ENCODE measurements at places on chromosomes 1 and 21.

DNA sequence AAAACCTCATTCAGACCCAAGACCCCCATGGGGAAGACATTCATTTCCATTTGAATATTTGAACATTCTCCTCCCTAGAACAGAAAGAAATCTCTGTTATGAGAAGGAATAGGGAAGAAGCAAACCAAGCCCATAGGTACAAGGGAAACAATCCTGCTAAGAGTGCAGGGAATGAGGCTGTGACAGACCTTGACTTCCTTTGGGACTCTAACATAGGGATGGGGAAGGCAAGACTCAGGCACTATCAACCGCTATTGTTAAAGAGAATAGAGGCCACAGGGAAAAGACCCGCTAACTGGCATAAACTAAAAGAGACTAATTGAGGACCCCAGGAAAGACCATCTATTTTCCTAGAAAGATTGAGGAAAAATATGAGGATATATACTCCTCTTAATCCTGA, 117.8 kb upstream of the BRINP3 start:
- DNase-seq, result no peak

GRCh38 chr1:41784531-41785274, 134.0 kb downstream of the HIVEP3 start:
- DNase-seq, result peak; percentile 51

- DNase-seq, result no peak
Measured at GRCh38 chr1:63861052-63861691, 87.4 kb downstream of the ROR1 start.

- DNase-seq, result no peak
Measured at GRCh38 chr1:201259476-201260235, 23.6 kb upstream of the PKP1 start.

GRCh38 chr1:84583648-84584047, 9.4 kb upstream of the CTBS start:
- no peak for DNase-seq

DNA sequence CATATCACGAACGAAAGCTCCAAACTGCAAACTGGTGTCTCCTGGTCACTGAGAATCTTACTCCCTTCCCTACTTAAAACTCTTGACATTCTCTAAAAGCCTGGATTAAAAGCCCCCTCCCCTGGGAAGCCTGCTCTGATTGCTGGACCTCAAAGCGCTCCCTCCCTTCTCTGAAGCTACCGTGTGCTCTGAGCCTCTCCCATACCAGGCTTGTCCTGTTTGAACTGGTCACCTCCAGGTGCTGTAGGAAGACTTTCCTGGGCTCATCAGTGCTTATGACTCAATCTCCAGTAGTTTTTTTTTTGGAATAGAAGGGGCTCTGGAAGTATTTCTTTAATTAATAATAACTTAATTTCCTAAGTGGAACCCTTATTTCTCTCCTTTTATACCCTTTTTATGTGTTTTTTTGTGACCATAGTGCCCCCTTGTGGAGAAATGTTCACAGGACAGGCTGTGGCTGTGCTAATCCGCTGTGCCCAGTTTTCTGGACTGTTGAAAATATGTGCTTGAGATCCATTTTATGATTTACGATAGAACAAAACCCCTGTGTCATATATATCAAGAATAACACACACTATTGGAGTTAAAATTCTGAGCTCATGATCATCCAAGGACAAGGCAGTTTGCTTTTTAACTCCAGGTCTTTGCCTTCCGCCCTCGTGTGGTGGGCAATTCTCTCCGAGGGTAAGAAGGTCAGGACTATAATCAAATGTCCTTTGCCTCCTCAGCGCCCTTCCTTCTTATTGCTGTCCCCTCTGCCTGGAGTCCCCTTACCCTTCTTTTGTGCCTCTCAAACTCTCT, 16.9 kb downstream of the MTARC1 start:
- peak; percentile 68 for DNase-seq

GRCh38 chr1:9443913-9444445, 95.3 kb upstream of the SLC25A33 start:
- no peak for DNase-seq

DNA sequence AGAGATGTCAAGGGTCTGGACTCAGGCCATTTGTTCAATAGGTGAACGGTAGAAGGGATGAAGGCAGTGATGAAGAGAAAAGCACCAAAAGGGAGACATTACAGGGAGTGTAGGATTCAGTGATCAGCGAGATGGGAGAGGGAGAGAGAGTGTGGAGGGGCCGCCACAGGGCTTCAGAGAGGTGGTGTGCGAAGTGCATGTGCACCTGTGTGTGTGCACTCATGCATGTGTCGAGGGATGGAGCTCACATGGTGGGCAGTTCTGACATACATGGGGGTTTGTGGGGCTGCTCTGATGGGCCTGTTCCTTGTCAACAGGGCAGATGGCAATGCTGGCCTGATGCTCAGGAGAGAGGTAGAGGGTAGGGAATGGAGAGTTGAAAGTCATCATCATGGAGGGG, 11.4 kb upstream of the KCNA2 start:
- DNase-seq, result no peak

DNA sequence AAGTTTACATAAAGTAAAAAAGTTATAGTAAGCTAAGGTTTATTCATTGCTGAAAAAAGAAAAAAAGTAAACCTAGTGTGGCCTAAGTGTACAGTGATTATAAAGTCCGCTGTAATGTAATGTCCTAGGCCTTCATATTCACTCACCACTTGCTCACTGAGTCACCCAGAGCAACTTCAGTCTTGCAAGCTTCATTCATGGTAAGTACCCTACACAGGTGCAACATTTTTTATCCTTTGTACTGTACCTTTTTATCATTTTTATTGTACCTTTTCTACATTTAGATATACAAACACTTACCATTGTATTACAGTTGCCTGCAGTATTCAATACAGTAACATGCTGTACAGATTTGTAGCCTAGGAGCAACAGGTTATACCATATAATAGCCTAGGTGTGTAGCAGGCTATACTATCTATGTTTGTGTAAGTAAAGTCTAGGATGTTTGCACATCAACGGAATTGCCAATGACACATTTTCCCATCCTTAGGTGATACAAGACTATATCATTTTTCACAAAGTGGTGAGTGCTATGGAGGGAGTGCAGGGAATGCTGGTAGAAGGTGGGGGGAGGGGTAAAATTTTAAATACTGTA, 58.0 kb upstream of the DMRTA2 start:
- no peak for DNase-seq

- DNase-seq, result no peak
Measured at GRCh38 chr1:97500760-97501159, 420.1 kb downstream of the DPYD start.

DNA sequence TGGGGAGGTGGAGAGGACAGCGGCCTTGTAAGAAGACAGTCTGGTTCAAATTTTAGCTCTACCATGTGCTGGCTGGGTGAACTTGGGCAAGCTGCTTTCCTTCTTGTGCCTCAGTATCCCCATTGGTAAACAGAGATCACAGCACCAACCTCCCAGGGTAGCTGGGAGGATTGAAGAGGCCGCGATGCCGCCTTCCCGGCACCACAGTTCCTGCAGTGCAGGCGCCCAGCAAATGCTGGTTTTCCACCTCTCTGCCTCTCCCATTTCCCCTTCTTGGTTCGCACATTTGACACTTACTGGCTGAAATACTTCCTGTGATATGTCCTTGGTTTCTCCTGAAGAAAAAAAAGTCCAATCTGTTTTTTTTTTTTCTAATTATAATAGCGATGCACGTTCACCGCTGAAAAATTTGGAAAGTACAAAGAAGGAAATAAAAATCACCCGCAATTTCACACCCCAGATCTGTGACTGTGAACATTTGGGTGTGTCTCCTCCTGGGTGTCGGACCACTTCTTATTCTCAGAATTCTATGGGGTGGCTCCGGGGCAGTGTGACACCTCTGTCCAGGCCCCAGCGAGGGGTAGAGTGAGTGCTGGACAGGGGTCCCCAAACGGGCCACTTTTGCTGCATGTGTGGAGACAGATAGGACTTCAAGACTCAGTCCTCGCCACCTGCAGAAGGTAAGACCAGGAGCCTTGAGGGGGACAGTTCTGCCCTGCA, 73.1 kb downstream of the RUNX3 start:
- no peak for DNase-seq

GRCh38 chr1:207603777-207604176, 41.2 kb upstream of the CR1L start:
- no peak for DNase-seq

DNA sequence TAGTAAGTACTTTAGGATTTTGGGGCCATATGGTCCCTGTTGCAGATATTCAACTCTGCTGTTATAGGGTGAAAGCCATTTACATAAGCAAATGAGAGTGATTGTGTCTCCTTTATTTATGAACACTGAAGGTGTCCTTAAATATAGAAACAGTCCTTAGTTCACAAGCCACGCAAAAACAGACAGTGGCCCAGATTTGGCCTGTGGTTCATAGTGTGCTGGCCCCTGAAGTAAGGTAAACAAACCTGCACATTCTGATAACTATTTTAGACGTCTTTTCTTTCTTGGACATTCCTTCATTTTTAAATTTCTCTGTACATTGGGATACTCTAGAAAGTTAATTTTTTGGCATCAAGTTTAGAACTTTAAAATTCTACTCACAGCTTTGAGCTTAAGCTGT, 23.5 kb downstream of the RAP1A start:
- no peak for DNase-seq

- no peak for DNase-seq
Measured at GRCh38 chr1:147812799-147813198, 52.4 kb upstream of the GJA5 start.

GRCh38 chr1:167371030-167371429, 147.3 kb downstream of the CD247 start:
- DNase-seq, result no peak

- no peak for DNase-seq
Measured at GRCh38 chr1:218397752-218398339, 52.7 kb downstream of the TGFB2 start.

DNA sequence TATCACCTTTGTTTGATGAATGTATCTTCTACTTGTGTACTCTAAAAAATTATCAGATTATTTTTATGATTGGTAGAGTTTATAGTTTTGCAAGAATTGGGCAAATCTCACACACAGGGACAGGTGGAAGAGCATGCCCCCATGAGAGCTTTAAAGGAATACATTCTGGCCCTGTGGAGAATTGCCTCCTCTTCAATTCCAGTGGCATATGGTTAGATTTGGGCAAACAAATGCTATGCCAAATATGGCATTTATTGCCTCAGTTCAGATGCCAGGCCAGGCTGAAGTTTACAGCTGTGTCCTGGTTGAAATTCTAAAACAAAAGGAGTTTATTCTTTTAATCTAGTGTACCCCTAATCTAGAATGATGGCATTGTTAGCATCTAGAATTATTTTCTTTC, 162.4 kb upstream of the CACYBP start:
- DNase-seq, result no peak

DNA sequence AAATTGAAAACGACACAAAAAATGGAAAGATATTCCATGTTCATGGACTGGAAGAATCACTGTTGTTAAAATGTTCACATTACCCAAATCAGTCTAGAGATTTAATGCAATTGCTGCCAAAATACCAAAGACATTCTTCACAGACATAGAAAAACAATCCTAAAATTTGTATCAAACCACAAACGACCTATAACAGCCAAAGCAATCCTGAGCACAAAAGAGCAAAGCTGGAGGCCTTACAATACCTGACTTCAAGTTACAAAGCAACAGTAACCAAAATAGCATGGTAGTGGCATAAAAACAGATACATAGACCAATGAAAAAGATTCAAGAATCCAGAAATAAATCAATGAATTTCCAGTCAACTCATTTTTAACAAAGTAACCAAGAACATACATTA, 1077.3 kb downstream of the KCNT2 start:
- no peak for DNase-seq

GRCh38 chr1:224211206-224211962, 28.3 kb downstream of the DEGS1 start:
- DNase-seq, result peak; percentile 67

DNA sequence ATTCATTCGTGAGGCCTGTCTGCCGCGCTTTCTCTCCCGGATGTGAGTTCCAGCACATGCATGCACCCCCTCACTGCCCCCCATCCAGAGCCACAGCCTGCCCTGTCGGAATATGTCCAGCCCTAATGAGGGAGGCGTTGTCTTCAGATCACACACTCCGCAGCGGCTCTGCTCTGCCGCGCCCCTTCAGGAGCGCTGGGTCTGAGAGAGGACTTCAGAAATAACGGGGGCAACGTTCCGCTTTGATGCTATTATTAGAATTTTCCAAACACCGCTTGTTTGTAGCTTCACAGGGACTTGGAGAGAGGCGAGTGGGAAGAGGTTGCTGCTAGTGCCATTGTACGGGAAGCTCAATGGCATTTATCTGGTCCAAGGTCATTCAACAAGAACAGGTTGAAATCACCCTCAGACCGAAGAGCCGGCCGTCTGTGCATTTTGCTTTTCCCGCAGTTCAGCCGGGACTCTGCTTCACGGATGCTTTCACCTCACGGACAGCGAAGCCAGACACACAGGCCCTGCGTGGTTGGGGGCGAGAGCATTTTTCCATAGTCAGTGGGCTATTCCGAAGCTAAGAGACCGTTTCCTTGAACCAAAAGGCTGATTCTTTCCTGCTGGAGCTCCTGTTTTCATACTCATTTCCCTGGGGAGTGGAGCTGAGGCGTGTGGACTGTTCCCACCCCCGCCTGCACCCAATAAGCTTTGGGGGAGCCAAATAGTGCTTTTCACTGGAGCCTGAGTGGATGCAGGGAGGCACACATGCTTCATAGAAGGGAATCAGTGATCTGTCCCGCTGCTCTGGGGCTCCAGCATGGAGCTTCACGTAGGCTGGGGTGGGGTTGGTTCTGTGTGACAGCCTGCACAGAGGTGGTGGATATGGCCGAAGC, 69.7 kb downstream of the GALNT2 start:
- DNase-seq, result no peak

- DNase-seq, result peak; percentile 97
Measured at GRCh38 chr1:40862008-40862863, at the start of gene CITED4. CITED4 (minus strand) TSS chr1:40862363; CDS start chr1:40862127, 236 bp downstream.

DNA sequence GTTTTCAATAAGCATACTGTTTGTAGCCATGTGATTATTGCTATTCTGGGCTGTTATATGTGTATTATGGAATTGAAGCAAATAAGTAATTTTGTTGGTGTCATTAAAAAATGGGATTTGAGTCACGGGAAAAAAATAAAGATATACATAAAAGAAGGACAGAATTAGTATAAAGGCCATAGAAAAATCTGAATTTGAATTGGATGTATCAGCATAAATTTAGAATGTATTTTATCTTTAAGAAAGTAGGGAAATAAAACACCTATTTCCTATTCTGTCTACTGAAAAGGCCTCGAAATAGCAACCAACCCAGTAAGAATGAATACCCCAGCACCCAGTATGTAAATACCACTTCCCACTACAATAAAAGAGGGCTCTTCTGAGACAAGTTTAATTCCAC, 185.9 kb downstream of the SLC45A1 start:
- no peak for DNase-seq

GRCh38 chr1:43799656-43800635, 92.6 kb downstream of the ST3GAL3 start:
- DNase-seq, result no peak

GRCh38 chr1:197360068-197360467, 92.0 kb downstream of the CRB1 start:
- no peak for DNase-seq

DNA sequence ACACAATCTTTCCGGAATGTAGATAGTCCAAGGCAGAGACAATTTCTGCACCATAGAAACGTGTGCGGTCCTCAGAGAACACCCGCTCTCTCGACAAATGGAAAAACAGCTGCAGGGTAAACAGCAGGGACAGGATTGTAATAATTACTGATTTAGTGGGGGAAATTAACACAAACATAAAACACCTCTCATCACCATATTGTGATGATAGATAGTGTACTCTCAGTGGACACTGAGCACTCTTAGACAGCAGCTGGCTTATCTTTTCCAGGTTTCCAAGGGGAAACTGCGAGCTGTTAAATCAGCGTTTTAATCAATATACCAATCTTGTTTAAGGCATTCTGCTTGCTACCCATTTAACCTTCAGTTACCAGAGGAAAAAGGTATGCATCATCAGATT, 277.1 kb downstream of the AKT3 start:
- no peak for DNase-seq

GRCh38 chr1:34796990-34797389, 4.2 kb downstream of the GJA4 start:
- DNase-seq, result no peak
